ENCODE measurements at places on chromosomes 12 and 14. TPM values are rescaled to one million over a fixed set of nuclear protein-coding genes. Genes with fewer than 3 reads are reported as not detected.

DNA sequence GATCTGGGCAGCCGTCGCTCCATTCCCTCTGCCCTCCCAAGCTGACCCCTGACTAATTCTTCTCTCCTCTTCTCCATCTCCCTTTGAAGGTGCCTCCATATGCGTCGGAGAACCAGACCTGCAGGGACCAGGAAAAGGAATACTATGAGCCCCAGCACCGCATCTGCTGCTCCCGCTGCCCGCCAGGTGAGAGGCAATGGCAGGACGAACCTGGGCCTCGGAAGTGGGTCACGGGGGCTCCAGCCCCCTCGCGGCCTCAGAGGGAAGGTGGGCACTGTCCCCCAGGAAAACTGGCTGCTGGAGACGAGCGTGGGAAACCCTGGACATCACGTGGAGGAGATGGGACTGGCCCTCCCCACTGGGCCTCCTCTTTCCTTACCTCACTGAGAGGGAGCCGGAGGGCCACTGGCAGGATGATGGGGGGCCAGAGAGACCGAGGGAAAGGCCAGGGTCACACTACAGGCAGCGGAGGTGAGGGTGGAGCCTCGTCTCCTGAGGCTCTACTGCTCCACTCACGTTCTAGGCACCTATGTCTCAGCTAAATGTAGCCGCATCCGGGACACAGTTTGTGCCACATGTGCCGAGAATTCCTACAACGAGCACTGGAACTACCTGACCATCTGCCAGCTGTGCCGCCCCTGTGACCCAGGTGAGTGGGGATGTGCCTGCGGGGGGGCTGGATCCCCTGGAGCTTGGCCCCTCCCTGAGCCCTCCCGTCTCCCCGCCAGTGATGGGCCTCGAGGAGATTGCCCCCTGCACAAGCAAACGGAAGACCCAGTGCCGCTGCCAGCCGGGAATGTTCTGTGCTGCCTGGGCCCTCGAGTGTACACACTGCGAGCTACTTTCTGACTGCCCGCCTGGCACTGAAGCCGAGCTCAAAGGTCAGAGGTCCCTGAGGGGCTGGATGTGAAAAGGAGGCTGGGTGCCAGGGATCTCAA lies 806 bp downstream of the LTBR start:
- DNase-seq = no peak

GRCh38 chr14:95024380-95024779 lies 132.9 kb downstream of the DICER1 start:
- DNase-seq = no peak

DNA sequence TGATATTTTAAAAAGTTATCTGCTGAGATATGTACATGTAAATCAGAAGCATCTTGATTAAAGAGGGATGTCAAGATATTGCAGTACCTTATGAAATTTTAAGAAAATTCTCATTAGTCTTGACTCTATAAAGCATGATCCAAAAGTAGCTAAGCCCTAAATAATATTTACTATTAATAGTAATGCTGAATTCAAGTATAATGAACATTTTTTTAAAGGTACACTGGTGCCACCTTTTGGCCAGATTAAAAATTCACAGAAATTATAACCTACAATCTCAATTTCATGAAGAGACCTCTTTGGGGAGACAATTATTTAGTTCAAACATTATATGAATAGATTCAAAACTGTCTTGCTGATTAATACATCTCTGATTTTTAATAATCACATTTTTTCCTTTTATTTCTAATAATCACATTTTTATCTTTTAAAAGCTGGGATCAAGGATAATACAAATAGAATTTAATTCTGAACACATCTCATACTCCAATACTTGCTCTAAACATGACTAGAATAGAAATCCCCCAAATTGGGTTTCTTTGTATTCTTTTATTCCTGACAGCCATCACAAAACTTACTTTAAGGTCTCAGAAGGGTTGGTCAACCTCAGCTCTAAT lies 13.4 kb downstream of the AKAP5 start:
- no peak for DNase-seq

DNA sequence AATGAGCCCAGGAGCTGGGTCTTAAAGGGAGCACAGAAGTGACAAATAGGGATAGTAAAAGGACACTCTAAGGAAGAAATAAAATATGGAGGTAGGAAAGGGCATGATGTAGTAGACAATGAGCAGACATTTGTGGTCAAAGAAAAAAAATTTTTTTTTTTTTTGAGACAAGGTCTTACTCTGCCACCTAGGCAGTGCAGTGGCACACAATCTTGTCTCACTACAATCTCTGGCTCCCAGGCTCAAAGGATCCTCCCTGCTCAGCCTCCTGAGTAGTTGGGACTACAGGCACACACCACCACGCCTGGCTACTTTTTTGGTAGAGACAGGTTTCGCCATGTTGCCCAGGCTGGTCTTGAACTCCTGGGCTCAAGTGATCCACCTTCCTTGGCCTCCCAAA lies 8.5 kb downstream of the FKBP3 start:
- no peak for DNase-seq

DNA sequence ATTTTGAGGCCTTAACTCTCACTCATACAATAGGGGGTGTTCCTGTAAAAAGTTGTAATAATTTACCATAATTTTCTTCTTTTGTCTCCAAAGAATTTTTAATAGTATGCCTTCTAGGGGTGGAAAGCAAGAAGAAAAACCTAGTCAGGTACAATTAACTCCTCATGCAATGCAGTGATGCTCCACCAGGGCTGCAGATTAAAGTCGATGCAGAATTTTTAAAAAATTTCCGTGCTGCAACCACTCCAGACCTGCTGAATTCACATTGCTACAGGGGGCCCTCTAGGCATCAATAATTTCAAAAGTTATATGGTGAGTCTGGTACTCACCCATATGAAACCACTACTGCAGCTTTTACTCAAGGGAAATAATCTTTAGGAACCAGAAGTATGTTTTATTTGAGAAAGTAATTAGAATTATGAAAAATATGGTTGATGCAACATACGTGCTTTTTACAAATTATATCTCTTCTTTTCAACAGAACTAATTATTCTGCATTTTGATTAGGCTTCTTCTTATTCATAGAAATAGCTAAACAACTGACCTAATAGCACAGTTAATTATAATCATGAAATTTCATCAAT lies 353.2 kb downstream of the BCAT1 start:
- DNase-seq = no peak

GRCh38 chr12:47775100-47775911 lies 2.3 kb downstream of the SLC48A1 start:
- DNase-seq = no peak

GRCh38 chr14:95504135-95505029 lies 12.1 kb downstream of the SYNE3 start:
- no peak for DNase-seq

DNA sequence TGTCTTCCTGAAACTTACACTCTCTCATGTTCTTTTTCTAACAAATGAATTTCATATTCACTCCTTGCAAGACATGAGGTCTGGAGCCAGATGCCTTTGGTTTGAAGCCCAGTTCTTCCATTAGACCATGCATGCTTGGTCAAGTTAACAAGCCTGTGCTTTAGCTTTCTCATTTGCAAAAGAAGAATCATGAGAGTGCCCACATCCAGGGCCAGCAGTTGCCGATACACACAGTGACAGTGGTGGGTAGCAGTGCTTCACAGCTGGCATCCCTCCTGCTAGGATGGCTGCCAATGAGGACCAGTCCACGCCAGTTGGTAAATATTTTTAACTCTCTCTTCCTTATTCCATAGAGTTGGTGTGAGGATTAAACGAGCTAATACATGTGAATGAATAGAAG lies 163.1 kb downstream of the PHLDA1 start:
- DNase-seq = no peak

The INHBC gene
- 0.14 TPM for total RNA-seq

The RNASE1 gene
- total RNA-seq = not detected
